Right atrium auricular region (tissue), 2 donors: ENCODE measurements at places on chromosomes 3 and 15. TPM values are rescaled to one million over a fixed set of nuclear protein-coding genes. Genes with fewer than 3 reads are reported as not detected.

- no peak overlapping the region for H3K27ac ChIP-seq
- H3K4me3 ChIP-seq: no peak overlapping the region
- no peaks in the 10 kb centered on the region for H3K36me3 ChIP-seq
- no peaks in the 10 kb centered on the region for H3K27me3 ChIP-seq
Observed at GRCh38 chr3:1616744-1617143, 481.9 kb upstream of the CNTN4 start.

DNA sequence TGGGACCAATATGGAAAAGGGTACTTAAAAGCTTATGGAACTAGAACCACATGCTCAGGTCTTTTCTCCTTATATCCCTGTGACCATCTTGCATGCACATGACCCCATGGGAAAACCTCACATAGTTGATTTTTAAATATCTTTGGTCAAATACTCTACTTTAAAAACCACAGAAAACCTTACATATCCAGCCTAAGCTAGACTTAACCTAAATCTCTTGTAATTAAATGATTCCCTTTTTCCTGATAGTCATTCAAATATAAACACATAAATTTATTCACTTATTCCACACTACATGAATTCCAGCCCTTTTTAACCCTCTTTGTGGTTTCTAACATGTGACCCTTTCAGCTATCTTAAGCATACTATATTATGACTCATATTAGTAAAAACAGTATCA is 46.8 kb downstream of the DNAJC13 start:
- H3K27ac ChIP-seq: no peak overlapping the region
- no peak for DNase-seq
- peaks cover 51% of the 10 kb centered on the region for H3K36me3 ChIP-seq
- H3K4me3 ChIP-seq: no peak overlapping the region

DNA sequence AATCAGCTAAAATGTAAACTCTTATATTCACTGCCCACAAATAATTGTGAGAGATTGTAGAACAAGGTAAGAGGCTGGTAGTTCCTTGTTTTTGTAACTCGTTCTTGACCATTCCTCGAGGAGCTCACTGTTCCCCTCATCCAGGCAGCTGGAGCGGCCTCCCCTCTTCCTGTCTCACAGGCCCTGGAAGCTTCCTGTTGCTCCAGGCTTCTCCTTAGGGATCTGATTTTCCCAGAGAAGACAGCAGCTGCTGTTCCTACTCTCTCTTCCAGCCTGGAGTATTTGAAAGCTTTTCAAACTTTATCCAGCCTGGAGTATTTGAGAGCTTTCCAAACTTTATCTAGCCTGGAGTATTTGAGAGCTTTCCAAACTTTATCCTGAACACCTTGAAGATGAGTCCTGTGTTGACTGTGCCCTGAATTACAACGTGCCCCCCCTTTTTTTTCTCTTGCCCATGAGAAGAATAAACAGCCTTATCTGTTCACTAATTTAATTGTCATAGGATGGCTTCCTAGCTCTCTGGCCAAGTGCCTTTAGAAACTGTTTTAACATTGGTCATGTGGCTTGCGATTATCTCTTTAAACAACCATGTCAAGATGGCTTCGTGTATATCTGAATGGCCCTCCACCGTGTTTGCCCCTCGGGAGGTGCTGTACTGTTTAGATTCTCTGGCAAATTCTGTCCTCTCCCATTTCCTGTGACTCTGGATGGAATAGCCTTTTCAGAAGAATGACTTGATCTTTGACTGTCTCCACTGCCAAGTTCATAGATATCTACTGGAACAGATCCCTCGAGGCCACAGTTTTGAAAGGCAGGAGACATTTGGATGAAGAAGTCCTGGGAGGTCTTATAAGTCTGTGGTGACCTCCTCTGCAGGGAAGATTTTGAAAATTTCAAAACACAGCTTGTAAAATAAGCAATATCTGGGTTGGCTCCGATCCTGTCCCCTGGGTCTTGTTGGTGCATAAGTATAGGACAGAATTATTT is 4.8 kb downstream of the ADAMTSL3 start:
- H3K27ac ChIP-seq: peak overlapping the region; percentile 13
- no peak overlapping the region for H3K4me3 ChIP-seq
- H3K36me3 ChIP-seq: no peaks in the 10 kb centered on the region

DNA sequence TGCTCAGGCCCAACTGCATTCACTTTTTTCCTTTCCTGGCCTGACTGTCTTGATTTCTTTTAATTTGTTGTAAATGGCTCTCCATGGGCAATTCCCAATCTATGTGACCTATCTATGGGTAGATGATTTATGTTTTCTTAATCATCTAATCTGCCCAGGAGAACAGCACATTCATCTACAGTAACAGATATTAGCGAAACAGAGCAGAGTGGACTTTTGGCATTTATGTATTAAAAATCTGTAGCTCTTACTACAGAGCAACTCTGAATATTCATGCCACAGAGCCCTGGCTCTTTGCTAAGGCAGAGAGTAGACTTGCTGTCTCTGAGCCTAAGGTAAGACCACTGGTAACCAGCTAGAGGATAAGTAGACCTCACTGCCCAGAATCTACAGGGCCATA is 674.9 kb upstream of the ADAMTS9 start:
- no peak overlapping the region for H3K27ac ChIP-seq
- no peak overlapping the region for H3K4me3 ChIP-seq
- no peaks in the 10 kb centered on the region for H3K4me1 ChIP-seq
- no peaks in the 10 kb centered on the region for H3K27me3 ChIP-seq

GRCh38 chr15:94083467-94084052 is 147.8 kb upstream of the MCTP2 start:
- H3K4me3 ChIP-seq: no peak overlapping the region
- no peaks in the 10 kb centered on the region for H3K36me3 ChIP-seq
- DNase-seq: no peak
- no peaks in the 10 kb centered on the region for H3K4me1 ChIP-seq
- H3K27ac ChIP-seq: no peak overlapping the region

DNA sequence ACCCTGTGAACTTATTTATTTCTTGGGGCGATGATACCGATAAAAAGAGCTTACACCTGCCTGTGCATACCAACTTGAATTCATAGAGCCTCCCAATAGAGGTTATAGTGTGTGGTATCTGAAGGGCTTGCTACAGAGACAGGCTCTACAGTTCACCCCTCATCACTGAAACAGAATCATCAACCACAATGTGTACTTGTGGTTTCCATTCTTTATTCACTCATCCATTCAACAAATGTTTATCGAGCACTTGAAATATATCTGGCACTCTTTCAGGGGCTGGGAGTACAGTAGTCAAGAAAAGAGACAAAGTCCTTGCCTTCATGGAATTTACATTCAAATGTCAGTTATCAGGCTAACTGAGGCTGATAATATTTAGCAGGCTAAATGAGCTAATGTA is 134.4 kb upstream of the SKOR1 start:
- DNase-seq: no peak
- no peaks in the 10 kb centered on the region for H3K4me1 ChIP-seq
- H3K4me3 ChIP-seq: no peak overlapping the region
- no peak overlapping the region for H3K27ac ChIP-seq

DNA sequence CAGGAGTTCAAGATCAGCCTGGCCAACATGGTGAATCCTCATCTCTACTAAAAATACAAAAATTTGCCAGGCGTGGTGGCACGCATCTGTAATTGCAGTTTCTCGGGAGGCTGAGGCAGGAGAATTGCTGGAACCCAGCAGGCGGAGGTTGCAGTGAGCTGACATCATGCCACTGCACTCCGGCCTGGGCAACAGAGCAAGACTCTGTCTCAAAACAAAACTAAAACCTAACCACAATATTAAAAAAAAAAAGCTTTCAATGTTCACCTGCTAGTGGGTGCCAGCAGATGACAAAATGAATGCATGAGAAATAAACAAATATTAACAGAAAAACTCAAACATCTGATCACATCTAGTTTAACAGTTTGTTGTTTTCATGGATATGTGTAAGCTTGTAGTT is 9.0 kb downstream of the SLC24A1 start:
- no peaks in the 10 kb centered on the region for H3K4me1 ChIP-seq
- no peak for DNase-seq
- no peak overlapping the region for H3K4me3 ChIP-seq
- H3K27ac ChIP-seq: no peak overlapping the region
- H3K36me3 ChIP-seq: no peaks in the 10 kb centered on the region

DNA sequence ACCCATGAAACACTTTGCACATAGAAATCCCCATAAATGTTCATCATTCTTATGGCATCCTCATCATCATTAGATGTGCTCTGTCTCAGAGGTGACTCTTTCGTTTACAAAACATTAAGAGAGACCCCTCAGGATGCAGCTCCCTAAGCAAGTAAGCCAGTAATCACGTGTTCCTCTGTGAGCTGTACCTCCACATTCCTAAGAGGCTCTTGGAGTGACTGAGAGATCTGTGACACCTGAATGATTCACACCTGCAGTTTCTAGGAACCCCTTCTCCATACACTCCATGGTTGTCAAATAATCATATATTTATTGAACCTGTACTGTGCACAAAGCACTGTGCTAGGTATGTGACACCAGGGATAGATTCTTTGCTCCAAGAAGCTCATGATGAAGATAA is 602.4 kb downstream of the UNC13C start:
- H3K36me3 ChIP-seq: no peaks in the 10 kb centered on the region
- no peak overlapping the region for H3K4me3 ChIP-seq
- H3K4me1 ChIP-seq: no peaks in the 10 kb centered on the region
- H3K27ac ChIP-seq: no peak overlapping the region

- H3K4me3 ChIP-seq: no peak overlapping the region
- no peak for DNase-seq
- no peak overlapping the region for H3K27ac ChIP-seq
- H3K36me3 ChIP-seq: no peaks in the 10 kb centered on the region
- H3K4me1 ChIP-seq: peaks cover 14% of the 10 kb centered on the region
Observed at GRCh38 chr15:72276326-72276700, 4.0 kb upstream of the PARP6 start.

GRCh38 chr3:70149714-70150400 is 150.3 kb downstream of the SAMMSON start:
- no peak overlapping the region for H3K27ac ChIP-seq
- H3K4me1 ChIP-seq: no peaks in the 10 kb centered on the region
- H3K4me3 ChIP-seq: no peak overlapping the region

DNA sequence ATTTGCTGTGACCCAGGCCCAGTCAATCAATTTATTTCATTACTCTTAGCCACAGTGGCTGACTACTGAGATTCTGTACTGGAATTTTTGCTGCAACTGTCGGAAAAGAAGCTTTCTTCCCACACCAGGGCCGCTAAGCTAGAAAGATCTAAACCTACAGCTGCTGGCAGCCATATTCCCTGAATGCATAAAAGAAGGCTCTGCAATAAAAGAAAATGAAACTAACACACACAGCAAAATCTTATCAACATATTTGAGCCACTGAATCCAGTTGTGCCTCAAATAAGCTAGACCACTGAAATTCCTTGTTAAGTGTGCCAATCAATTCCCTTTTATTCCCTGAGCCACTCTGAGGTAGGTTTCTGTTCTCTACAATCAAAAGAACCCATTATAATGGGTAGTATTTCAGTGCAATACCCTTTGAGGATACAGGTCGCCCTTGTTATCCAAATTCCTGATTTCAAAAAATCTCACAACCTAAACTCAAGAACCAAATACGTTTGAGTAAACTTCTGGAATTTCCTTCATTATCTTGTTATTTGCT is 60.3 kb downstream of the MYO9A start:
- no peaks in the 10 kb centered on the region for H3K4me1 ChIP-seq
- no peak for DNase-seq
- no peaks in the 10 kb centered on the region for H3K27me3 ChIP-seq

GRCh38 chr15:63833021-63833696 is 589 bp downstream of the HERC1 start:
- H3K27ac ChIP-seq: peak overlapping the region; percentile 93
- no peaks in the 10 kb centered on the region for H3K27me3 ChIP-seq
- no peaks in the 10 kb centered on the region for H3K36me3 ChIP-seq
- peak overlapping the region; percentile 71 for H3K4me3 ChIP-seq
- no peak for DNase-seq

DNA sequence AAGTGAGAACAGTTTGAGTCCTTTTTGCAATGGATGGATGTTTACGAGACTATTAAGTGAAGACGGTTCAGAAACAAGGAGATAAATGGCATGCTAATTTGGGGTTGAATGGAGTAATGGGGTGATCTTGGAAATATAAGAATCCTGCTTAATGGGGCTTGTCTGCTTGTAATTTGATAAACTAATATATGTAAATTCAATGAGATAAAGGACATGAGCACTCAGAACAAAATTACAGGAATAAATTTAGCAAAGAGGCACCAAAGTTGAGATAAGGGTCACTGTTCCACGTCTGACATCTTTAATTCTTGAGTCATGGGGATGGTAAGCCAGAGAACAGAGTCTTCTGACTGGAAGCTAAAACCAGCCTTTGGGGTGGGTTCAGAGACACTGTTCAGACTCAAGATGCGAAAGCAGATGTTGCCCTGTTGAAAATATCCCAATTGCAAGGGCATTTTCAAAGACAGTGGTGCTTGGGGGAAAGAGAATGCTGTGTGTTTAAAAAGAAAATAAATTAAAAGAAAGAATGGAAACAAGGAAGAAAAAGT is 67.8 kb upstream of the CHRNB4 start:
- H3K27me3 ChIP-seq: no peaks in the 10 kb centered on the region
- no peak overlapping the region for H3K4me3 ChIP-seq
- no peaks in the 10 kb centered on the region for H3K4me1 ChIP-seq
- no peaks in the 10 kb centered on the region for H3K36me3 ChIP-seq

DNA sequence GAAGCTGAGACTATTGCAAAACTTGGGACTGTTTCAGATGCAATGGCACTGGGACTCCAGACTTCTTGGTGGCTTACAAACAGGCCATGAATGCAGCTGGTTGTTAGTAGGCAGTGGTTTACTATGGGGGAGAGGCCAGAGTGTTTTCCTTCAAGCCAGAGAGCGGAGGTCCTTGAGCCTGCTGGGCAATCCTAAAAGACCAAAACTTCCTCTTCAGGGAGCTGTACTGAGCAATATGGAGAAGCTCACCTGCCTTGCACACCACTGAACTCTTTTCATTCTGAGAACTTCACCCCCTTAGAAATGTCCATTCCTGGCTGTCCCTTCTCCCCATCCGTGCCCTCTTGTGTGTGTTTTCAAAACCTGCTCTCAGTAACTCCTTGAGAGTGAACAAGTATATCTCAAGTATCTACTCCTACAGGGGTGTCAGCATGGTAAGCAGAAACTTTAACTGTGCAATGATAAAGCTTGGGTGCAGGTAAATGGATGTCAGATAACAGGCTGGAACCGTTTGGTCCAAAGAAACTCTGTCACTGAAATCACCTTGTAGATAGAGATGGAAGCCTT is 213.9 kb downstream of the CLSTN2 start:
- H3K27me3 ChIP-seq: no peaks in the 10 kb centered on the region
- no peak overlapping the region for H3K27ac ChIP-seq
- H3K4me3 ChIP-seq: no peak overlapping the region

DNA sequence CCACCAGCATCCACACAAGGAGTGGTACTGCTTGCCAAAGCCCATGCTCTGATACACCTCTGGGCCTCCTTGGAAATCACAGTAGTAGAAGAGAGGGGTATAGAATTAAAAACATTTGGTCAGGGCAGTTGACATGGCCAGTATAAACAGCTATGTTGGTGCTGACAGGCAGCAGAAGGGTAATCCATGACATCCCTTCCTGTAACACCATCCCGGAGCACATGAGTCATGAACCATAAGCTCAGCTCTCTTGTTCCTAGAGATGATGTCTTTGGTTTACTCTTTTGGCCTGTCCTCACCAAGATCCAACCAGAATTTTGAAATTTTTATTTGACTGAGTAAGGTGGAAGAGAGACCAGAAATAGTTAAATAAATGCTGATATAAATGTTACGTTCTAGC is 132.6 kb upstream of the CTDSPL start:
- no peak overlapping the region for H3K4me3 ChIP-seq
- no peaks in the 10 kb centered on the region for H3K27me3 ChIP-seq
- H3K27ac ChIP-seq: no peak overlapping the region
- no peaks in the 10 kb centered on the region for H3K4me1 ChIP-seq
- no peaks in the 10 kb centered on the region for H3K36me3 ChIP-seq

Gene NTRK3
- 1.5 TPM for total RNA-seq

Gene FANCD2OS
- not detected for total RNA-seq

Gene SERINC4
- 0.71 TPM for total RNA-seq
